Stimulated activated CD4-positive, alpha-beta T cell treated with anti-CD3 and anti-CD28 coated beads, Interleukin-1b, Interleukin-23, amount 100 ng/mL, for 24 hours (primary cell): ENCODE measurements at places on chromosomes 5 and 9.
A peak's percentile ranks its signal among the peaks of the same experiment; 100 is the strongest.

- no peak for DNase-seq
These were observed 124.9 kb upstream of the RPS23 start for GRCh38 chr5:82403026-82403425.

GRCh38 chr5:170411100-170411499, 21.9 kb upstream of the KCNMB1 start:
- DNase-seq: no peak

GRCh38 chr5:36073595-36074216, 7.0 kb upstream of the UGT3A2 start:
- no peak for DNase-seq

DNA sequence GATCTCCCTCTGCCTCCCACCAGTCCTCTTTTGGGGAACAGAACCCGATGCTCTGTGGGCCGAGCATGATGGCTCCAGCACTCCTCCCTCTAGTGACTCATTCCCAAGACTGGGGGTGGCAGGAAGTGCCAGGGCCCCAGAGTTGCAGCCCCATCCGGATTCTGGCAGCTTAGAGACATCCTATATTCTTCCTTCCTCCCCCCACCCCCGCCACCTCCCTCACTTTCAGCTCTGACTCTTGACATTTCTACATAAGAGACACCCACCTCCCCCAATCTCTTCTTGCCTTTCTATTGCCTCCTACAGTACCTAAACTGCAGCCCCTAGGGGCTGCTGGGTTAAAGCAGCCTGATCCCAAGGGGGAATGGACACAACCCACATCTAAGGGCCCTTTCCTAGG, 47.1 kb upstream of the MATR3 start:
- DNase-seq: peak; percentile 56

- DNase-seq: no peak
These were observed 190.8 kb downstream of the ARHGEF28 start for GRCh38 chr5:73816656-73817420.

- DNase-seq: no peak
These were observed 52.2 kb upstream of the NRARP start for GRCh38 chr9:137354153-137354844.

DNA sequence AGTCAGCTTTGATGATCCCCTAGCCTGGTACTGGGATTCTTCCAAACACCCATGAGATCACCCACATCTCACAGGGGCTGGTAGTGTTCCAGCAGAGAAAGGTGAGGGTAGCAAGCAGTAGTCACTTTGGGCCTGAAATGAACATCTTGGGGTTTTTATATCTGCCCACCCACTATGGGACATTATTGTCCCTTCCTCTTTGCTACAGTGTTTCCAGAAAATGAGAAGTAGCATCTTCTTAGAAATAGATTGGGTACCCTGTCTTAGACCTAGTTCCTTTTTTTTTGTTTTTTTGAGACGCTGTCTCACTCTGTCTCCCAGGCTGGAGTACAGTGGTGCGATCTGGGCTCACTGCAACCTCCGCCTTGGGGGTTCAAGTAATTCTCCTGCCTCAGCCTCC, 249.2 kb upstream of the ANKRD55 start:
- no peak for DNase-seq

- no peak for DNase-seq
These were observed 344.1 kb downstream of the PLK2 start for GRCh38 chr5:58115811-58116210.

DNA sequence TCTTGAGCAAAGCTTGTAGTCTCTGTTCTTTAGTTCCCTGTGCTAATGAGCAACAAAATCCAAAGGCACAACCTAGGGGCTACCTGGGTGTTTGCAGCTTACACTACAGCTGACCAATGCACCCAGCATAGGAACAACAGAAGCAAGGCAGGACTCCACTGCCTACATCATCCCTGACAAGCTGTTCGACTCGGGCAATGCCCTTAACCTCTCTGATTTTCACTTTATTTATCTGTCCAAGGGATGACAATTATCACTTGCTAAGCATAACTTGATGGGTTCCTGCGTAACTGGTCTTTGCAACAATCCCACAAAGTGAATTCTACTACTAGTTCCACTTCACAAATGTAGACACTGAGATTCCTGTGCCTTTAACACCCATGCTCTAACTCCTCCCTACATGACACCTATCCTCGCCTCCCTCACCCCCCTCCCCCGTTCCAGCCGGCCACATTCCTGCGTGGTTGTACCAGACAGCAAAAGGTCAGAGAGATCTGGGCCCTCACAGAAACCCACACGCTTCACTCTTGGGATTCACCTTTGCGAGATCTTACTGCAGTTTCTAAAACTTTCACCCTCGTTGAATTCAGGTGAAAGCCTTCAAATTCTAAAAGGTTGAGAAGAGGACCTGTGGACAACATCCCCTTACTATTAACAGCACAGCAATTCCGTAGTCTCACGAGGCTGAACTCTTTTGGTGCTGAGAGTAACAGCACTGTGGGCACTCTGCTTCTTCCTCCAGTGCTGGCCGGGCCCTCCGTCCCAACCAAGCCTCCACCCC, 995 bp downstream of the IPPK start:
- DNase-seq: peak; percentile 48

DNA sequence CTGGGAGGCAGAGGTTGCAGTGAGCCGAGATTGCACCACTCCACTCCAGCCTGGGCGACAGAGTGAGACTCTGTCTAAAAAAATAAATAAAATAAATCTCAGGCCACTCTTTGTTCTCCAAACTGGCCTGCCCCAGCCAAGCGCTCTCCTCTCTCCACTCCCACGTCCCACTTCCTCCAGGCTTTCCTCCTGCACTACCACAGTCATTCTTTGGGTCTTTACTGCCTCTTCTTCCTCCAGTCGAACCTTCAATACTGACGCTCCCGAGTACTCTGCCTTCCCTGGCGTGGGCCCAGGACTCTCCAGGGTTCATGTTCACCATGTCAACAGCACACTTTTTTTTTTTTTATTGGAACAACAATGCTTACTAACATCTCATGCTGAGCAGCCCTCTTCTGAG, 23.9 kb downstream of the RNF130 start:
- no peak for DNase-seq

DNA sequence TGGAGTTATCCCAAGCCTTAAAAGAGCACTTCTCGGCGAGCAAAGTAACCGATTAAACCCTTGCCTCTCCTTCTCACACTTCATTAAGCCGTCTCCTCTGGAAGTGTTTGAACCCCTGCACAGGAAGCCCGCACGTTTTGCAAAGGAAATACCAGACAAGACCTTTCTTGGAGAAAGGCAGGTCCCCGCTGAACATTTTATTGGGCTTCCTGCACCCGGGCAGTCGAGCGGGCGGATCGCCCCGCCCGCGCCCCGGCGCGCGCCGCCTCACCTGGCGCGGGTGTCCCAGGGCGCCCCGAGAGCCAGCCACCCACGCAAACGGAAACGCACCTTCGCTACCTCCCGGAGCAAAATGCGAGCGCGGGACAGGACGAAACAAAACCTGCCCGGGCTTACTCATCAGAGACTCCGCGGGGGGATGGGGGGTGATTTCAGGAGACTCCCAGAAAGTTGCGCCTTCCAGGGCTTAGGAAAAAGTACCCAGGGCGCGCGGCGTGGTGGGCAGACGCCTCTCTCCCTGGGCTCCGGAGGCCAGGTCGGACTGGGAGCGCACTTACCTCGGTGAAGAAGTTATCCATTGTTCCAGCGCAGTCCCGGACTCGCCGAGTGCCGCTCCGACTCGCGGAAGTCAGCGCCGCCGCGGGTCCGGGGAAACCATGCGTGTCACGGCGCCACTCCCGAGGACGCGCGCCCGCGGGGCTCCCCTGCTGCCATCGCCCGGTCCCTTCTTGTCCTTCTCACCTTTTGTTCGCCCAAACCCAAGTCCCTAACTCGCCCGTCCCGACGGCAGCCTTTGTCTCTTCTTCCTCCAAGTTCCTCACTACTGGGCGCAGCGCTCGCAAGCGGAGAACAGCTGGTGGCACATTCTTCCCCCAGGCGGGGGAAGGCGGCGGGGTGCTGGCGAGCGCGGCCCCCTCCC, 598 bp downstream of the MYO10 start:
- DNase-seq: peak; percentile 4

GRCh38 chr5:134188092-134188491, 11.3 kb upstream of the SKP1 start:
- DNase-seq: no peak

- peak; percentile 37 for DNase-seq
These were observed 174.9 kb downstream of the ROR2 start for GRCh38 chr9:91775011-91775707.

DNA sequence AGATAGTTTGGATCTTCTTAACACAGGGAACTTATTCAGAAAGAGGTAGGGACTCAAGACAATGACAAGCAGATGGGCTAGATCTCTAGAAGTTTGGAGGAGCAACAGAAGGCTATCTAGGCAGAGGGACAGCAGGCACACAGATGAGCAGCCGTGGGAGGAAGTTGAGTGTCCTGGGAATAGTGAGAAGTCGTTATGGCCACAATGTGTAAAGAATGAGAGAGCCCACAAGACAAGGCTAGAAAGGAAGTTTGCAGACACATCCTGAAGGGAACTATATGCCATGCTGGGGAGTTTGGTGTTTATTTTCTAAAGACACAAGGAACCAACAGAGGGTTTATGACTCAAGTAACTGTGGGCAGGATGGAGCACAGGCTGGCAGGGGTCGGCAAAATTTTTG, 160.6 kb downstream of the PALM2AKAP2 start:
- no peak for DNase-seq

- DNase-seq: no peak
These were observed 500.0 kb upstream of the KLF4 start for GRCh38 chr9:107989544-107989943.

DNA sequence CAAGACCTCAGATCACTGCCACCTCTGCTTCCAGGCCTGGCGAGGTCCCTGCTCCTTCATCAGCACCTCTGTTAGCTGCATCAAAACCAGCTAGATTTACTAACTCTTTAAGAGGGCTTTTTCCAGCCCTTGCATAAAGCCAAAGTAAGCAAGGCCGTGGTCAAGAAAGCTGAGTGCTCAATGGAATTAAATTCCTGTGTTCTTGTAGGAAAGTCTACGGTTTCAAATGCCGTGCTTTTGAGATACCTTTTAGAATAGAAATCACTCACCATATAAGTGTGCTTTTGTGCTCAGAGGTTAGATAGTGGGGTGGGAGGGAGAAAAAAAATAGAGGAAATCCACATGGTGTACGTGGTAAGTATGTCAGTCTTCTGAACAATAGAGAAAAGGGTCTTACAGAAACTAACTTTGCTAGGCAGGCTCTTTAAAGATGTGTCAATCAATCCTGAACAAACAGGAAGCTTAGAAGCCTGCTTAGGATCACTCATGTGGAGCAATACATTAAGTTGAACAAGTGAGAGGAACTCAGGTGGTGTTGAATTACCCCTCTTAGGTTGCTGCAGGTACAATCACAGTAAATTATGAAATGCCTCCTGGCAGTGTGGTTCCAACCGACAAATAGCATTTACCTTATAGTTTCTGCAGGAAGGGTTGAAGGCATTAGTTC, 79.7 kb downstream of the SEMA6A start:
- DNase-seq: no peak

DNA sequence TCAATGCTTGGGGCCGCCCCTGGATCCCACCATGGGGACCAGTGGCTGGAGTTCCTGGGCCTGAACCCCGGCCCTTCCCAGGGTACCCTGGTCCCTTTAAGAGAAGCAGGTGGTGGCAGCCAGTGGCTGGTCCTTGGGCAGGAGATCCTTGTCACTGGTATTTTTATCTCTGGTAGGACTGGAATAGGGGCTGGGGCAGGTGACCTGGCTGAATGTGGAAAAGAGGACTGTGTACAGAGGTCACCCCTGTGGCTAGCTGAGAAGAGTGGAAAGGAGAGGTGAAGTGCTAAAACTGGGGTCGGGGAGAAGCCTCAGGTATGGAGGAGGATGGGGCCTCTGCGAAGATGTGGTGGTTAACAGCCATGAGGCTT, 7.0 kb downstream of the CRAT start:
- DNase-seq: no peak
